Activated CD8-positive, alpha-beta T cell treated with anti-CD3 and anti-CD28 coated beads for 36 hours (primary cell): ENCODE measurements at places on chromosomes 12 and 14.

- DNase-seq: no peak
Measured at GRCh38 chr12:88662093-88662492, 81.8 kb upstream of the KITLG start.

DNA sequence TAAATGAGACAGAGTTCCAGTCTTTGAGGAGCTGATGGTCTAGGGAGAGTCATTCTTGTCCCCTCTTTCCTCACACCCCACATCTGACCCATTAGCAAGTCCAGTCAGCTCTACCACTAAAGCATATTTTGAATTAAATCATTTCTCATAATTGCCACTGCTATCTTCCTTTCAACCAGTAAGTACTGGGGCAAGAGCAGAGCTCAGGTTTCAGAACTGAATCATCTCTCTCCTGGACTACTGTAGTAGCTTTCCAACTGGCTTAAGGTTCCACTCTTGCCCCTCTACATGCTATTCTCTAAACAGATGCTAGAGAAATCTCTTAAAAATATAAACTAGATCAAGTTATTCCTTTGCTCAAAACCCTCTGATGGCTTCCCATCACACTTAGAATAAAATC, 218.3 kb downstream of the TTC6 start:
- DNase-seq: no peak

- DNase-seq: no peak
Measured at GRCh38 chr12:69039911-69040310, 106.9 kb upstream of the CPM start.

- peak; percentile 54 for DNase-seq
Measured at GRCh38 chr12:6200256-6201212, at the start of gene CD9. CD9 (plus strand) TSS chr12:6200400; CDS start chr12:6200500, 100 bp downstream.

- DNase-seq: no peak
Measured at GRCh38 chr14:74085828-74086227, 1.1 kb downstream of the LIN52 start.

DNA sequence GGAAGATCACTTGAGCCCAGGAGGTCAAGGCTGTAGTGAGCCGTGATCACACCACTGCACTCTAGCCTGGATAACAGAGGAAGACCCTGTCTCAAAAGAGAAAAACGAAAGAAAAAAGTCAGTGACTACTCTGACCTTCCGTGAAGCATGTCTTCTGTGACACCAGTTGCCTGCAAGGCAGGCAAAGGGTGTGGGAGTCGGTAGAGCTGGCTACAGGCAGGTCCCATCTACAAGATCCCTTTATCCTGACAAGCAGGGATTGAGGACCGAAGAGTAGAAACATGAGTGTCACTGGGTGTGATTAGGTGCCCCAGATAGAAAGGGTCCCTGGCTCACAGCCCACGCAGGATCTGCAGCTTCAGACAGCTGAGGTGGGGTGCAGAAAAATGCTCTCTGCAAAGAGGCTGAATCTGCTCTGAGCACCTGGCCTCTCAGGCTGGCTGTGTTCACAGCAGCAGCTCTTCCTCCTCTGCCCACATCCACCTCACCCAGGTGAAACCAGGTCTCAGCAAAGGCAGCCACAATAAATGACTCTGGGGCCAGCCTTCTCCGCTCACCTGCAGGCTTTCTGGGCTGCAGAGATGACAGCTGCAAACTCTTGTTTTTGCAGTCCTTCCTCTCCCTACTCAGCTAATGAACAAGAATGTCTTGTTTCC, 28.6 kb upstream of the HSP90B1 start:
- DNase-seq: peak; percentile 52

DNA sequence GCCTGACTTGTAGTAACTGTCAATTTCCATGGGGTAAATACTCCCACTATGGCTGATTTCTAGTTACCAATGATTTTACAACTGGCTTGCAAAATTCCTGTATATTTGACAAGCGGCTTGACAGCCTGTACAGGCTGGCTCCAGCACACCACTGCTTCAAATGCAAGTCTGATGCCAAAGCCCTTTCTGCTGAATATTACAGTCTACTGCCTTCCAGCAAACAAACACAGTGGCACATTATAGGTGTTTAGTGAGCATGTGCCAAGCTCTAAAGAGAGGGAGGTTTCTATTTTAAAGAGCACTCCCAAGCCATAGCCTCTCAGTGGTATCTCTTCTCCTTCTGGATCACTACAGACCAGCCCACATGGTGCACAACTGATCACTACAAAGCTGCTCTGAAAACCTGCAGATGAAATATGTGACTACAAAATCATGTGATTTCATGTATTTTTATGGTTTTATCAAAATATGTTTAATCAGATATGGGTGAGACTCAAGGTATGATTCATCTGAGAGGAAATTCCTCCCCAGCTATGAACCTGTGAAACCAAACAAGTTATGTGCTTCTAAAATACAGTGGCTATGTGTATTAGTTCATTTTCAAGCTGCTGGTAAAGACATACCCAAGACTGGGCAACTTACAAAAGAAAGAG, 101.5 kb downstream of the RPAP3 start:
- no peak for DNase-seq

GRCh38 chr14:56811593-56812363, 1.5 kb upstream of the OTX2 start:
- no peak for DNase-seq

DNA sequence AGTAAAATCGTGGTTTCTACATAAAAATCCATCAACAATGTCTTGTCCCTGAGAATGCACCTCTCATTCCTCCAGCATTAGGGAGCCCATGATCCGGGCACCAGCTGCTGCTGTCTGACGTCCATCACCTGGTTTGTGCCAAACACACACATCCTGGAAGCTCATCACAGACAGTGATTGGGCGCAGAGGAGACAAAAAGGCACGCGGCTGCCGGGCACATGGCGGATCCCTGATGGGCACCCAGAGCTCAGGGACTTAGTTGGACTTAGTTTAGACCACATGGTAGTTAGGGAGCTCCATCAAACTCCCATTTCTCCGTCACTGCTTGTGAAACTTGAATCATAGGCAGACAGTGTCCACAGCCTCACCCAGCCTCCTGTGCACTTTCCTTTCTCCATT, 1059.3 kb downstream of the TMEM121 start:
- no peak for DNase-seq

- no peak for DNase-seq
Measured at GRCh38 chr12:8950221-8950527, 729 bp upstream of the M6PR start.

GRCh38 chr14:75417674-75418073, 10.1 kb upstream of the JDP2 start:
- no peak for DNase-seq

DNA sequence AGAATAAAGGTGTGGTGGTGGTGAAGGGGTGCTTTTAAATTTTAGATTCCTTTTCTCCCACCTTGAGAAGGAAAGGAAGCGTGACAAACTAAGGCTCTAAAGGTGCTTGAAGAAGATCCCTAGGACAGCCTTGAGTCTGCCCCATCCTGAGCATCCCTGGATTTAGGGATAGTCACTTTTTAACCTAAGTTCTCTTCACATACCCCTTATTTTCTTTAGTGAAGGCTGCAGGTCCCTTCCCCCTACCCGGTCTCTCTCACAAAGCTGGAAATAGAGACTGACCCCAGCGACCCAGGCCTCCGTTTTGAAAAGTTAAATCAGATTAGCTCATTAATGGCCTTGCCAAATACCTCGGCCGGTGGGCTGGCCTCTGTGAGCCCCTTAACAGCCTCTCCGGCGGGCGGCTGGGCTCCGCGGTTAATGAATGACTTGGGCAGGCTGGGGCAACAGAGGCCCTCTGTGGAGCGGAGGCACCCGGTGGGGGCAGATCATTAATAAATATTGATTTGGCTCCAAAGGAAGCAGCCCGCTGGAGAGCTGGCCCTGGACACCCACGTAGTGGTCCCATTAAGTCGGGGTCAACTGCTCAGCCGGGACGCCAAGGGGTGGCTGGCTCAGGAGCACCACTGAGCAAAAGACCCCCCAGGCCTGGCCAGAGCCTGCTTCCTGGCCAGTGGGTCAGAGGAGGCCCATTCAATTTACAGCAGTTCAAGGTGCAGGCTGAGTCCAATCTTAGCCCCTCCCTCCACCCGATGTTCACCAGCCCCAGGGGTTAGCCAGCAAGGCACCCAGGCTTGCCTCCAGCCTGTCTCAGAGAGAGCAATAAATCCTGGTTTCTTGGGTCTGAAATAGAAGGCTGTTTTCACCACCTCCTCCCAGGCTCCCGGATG, 31.8 kb downstream of the PAH start:
- no peak for DNase-seq

DNA sequence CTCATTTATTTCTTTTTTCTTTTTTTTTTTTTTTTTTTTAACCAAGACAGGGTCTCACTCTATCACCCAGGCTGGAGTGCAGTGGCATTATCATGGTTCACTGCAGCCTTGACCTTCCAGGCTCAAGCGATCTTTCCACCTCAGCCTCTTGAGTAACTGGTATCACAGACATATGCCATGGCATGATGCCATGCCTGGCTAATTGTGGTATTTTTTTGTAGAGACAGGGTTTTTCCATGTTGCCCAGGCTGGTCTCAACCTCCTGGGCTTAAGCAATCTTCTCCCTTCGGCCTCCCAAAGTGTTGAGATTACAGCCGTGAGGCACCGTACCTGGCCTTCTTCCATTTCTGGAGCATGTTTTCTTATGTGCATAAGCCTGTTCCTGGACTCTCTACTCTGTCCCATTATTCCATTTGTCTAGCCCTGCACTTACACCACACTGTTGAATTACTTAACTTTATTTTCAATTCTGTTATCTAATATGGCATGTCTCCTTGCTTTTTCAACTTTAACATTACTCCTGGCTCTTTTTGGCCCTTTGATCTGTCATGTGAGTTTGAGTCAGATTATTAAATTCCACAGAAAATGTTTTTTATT, 47.9 kb upstream of the PTGDR start:
- no peak for DNase-seq

DNA sequence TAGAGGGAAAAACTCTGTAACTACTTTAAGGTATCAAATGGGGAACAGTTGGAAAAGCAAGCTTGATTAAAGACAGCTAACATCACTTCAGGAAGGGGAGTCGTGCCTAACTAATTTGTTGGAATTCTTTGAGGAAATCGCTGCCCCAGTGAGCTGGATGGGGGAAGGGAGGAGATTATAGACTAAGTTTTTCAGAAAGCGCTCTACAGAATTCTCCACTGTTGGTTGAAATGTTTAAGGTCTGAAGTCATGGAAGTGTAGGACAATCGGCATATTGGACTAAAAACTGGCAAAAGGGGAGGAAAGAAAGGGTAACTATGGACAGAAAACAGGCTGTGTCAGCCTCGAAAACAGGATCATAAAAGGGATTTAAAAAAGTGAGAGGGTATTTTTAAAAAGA, 229.9 kb upstream of the HMGA2 start:
- no peak for DNase-seq

- DNase-seq: peak; percentile 33
Measured at GRCh38 chr14:51566831-51567582, 84.7 kb upstream of the FRMD6 start.

DNA sequence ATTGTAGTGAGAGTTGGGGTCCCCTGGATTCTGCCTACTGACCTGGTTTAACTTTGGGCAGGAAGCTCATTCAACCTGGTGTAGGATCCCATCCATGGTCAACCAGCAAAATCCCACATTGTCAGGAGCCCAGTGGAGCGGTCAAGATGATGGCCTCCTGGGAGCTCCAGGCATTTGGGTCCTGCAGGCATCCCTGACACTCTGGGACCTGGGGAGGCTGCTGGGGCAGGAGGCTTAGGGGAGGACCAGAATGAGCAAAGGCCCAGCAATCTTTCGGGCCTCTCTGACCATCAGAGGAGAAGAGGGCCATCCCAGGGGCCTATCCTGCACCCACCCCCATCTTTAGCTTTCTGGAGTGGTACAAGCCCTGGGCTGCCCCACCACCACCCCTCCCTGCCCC, 104.0 kb downstream of the PRMT8 start:
- no peak for DNase-seq

- DNase-seq: no peak
Measured at GRCh38 chr12:77996670-77997069, 166.0 kb downstream of the NAV3 start.

DNA sequence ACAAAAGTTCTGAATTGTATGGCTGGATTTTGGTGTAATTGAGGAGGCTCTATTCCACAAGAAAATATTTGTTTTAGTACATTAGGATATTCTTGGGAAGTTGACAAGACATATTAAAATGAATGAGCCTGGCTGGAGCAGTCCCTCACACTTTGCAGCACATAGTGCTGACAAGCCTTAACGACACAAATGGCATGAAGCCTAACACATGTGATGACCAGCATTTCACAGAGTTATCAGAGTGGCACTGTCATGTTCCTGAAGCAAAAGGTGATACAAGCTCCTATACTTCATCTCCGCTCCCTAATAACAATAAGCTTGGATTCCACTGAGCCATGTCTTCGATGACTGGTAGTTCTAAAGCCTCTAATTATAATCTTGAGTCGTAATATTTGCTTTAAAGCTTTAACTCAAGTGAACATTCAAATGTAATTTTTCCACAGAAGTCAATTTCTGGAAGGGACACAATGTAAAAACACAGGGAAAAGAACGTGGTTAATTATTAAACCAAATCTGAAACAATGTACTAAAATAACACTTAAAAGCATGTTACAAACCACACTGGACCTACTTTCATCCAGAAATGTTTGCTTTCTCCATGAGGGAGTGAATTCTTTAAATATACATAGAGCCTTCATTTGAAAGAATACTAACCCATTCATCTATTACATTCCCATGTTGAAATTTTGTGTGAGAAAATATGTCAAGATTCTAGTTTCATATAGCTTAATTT, 49.6 kb downstream of the GRIP1 start:
- DNase-seq: no peak

DNA sequence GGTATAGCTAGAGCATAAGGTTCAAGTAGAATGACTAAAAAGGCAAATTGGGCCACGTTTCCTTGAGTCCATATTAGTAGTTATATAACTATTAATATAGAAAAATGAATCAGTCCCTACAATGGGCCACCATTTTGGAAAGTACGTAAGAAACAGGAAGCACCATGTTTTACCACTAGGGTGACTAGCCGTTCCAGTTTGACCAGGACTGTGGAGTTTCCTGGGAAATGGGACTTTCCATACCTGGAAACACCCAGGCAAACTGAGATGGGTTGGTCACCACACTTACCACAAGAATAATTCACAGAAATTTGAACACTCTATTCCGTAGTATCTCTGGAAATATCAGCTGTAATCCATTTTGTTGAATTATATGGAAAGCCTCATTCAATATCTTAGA, 2.1 kb upstream of the MAGOHB start:
- no peak for DNase-seq

GRCh38 chr12:110908377-110909152, 11.8 kb downstream of the MYL2 start:
- no peak for DNase-seq

GRCh38 chr12:41891226-41891625, 253.4 kb downstream of the GXYLT1 start:
- DNase-seq: no peak

DNA sequence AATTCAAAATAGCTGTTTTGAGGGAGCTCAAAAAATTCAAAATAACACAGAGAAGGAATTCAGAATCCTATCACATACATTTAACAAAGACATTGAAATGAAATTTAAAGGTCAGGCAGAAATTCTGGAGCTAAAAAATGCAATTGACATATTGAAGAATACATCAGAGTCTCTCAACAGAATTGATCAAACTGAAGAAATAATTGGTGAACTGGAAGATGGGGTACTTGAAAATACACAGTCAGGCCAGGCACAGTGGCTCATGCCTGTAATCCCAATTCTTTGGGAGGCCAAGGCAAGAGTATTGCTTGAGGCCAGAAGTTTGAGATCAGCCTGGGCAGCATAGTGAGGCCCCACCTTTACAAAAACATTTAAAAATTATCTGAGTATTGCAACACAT, 34.1 kb upstream of the DHRS7 start:
- DNase-seq: no peak
